Stimulated activated CD8-positive, alpha-beta memory T cell treated with anti-CD3 and anti-CD28 coated beads, Interleukin-4, amount 100 ng/mL, for 1 hour (primary cell): ENCODE measurements at places on chromosomes 16 and 17.

DNA sequence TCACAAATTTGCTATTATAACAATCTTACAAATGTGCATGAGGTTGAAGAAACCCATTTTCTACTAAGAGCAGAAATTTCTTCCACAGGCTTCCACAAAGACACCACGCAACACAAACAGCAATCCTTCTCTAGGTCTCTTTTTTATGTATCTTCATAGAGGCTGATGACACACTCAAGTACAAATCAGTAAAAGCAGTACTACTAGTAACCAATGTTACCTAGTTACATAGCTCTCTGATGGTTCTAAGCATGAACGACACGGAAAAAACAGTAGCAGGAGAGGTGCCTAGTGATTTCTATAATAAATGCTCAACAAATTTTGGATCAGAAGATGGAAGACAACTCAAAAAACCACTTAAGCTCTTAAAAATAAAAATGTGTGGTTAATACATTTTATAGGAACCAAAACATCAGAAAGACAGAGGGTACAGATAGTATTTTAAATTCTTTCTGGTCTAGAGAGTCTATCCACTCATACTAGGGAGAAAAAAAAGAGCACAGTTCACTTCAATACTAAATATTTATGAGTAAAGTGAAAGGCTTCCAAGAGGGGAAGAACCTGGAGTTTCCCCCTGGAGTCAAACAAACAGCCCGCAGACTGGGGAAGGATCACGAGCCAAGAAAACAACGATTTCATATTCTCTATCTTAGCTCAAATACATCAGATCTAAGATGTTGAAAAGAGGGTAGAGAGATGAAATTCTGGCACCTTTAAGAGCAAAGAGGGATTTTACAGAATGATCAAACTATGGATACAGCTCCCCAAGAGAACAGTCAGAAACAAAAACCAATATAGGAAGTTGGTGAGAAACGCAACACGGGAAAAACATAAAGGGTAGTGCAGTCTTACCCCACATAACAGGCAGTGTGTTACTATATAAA is 40.2 kb downstream of the SMG6 start:
- DNase-seq = no peak

- DNase-seq = no peak
Observed at GRCh38 chr16:3042376-3042775, 4.0 kb upstream of the MMP25 start.

DNA sequence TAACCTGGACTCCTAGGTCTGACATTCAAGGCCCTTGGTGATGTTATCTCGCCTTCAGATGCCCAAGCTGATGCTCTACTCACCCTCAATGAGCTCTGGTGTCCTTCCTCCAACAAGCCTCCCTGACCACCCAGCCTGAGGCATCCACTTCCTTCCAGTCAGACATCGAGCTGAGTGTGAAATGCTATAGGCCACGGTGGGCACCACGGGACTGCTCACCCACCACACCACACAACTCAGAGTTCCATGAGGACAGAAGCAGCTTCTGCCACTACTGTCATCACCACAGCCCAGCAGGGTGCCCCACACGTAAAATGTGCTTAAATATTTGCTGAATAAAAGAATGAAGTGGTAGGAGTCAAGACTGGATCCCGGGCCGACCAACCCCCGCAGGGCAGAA is 12.0 kb downstream of the CREBBP start:
- DNase-seq = no peak

DNA sequence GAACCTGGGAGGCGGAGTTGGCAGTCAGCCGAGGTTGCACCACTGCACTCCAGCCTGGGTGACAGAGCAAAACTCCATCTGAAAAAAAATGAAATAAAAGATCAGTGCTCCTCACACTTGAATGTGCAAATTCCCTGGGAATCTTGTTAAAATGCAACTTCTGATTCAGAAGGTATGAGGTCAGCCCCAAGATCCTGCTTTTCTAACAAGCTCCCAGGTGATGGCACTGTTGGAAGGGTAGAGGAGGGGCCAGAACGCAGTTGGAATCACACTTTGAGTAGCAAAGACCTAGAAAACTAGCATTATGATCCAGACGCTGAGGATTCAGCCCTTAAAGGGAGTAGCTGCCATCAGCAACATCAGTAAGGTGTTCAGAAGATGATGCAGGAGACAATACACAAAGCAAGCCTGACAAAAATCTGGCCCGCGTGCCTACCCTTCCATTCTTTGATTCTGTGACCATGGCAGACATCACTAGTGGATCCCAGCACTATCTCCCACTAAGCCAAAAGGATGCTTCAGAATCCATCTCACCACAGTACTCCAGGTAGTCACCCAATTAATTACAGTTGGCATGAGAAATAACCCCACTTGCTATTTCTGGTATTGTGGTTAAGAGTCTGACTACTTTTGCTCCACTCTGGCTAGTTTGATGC is 33.1 kb upstream of the MEIOC start:
- no peak for DNase-seq

- DNase-seq = no peak
Observed at GRCh38 chr17:44556166-44556831, 985 bp upstream of the FZD2 start.

GRCh38 chr16:23858542-23858941 is 22.8 kb downstream of the PRKCB start:
- DNase-seq = no peak

DNA sequence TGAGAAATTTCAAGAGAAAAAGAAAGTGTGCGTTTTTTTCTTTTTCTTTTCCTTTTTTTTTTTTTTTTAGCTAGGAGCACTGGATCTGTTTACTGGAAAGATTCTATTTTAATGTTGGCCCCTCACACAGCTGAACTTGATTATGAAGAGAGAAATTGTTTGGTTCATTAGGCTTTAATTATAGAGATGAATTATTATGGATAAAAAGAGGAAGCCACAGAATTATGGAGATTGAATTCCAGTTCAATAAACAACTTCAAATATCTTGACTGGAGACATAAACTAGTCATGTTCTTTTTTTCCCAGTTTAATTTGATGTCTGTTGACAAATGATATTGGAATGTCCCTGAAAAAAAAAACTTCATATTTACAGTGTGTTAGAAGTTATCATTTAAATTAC is 152.0 kb upstream of the HS3ST3A1 start:
- no peak for DNase-seq

GRCh38 chr16:57748596-57748995 is 13.0 kb downstream of the KATNB1 start:
- DNase-seq = no peak

DNA sequence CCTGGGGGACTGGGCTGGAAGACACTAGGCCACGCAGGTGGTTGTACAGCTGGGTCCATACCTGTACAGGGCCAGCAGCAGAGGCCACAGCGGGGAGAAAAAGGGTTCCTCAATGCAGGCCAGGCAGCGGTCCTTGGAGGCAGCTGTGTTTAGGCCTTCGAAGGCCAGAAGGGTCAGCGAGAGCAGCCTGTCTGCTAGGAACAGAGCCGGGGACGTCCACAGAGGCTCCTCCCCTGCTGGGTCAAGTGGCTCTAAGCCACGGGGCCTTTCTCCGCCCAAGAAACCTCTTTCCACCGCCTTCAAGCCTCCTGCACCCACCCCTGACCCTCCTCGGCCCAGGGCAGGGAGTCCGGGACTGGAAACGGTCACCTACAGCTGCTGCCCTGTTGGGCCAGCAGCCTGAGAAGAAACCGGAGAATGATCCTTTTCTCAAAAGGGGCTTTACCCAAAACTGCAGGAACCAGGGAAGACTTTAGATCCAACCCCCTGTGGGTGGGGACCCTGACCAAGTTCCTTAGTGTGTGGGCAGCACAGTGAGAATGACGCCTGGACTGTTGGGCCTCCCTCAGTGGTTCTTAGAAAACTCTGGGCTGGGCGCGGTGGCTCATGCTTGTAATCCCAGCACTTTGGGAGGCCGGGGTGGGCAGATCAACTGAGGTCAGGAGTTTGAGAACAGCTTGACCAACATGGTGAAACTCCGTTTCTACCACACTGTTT is 8.4 kb upstream of the SPATA2L start:
- DNase-seq = no peak
